ENCODE measurements at places on chromosomes 2 and 18.

DNA sequence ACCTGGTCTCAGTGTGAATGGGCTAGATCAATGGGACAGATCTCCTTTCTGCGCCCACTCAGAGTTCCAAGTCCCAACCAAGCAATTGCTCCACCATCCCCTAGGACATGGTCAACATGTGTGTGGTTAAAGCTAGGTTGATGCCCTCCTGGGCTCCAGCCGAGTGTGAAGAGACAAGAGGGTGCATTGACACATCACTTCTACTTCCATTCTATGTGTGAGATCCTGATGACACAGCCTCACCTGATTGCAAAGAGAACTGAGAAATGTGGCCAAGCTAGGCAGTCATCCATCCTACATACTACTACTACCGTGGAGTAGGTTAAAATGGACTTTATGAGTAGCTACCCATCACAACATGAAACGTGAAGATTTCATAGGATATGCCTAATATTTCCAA is 106.8 kb downstream of the NCKAP5 start:
- no peak for DNase-seq

GRCh38 chr2:207150284-207150683 is 15.5 kb downstream of the KLF7 start:
- no peak for DNase-seq

- DNase-seq = no peak
These were observed 410 bp upstream of the TGIF1 start for GRCh38 chr18:3449512-3450011.

- DNase-seq = no peak
These were observed 169.5 kb downstream of the MTCL1 start for GRCh38 chr18:8874872-8875271.

DNA sequence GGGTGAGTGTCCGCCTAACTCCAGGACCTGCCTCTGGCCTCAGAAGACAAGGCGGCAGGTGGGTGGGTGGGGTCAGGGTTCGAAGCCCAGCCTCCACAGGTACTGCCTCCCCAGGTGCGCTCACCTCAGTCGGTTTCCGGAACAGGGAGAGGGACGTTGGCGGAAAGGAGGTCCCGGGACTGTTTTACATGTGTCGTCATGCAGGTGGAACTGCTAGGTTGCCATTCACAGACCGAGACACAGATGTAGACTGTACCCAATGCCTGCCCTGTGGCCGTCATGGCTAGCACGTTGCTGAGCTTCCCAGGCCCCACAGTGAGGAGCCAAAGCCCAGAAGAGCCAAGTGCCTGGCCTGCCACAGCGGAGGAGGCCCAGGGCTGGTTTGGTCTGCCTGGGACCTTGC is 284.0 kb upstream of the HS6ST1 start:
- DNase-seq = no peak

- no peak for DNase-seq
These were observed 30.5 kb downstream of the OLA1 start for GRCh38 chr2:174217869-174218268.

GRCh38 chr2:56741601-56742102 is 557.9 kb downstream of the CCDC85A start:
- peak; percentile 6 for DNase-seq

GRCh38 chr2:215912299-215912842 is 101.0 kb downstream of the MREG start:
- no peak for DNase-seq
